Activated T-cell treated with anti-CD3 and anti-CD28 coated beads for 24 hours (primary cell): ENCODE measurements at places on chromosomes 5 and 9.

GRCh38 chr5:59565551-59565950 lies 328.0 kb downstream of the PDE4D start:
- no peak for DNase-seq

GRCh38 chr5:168217497-168217896 lies 73.9 kb upstream of the WWC1 start:
- DNase-seq, result no peak

GRCh38 chr9:109721001-109721400 lies 59.0 kb upstream of the PALM2AKAP2 start:
- DNase-seq, result no peak

GRCh38 chr9:27392451-27392850 lies 95.5 kb upstream of the EQTN start:
- DNase-seq, result no peak

- DNase-seq, result no peak
Observed at GRCh38 chr5:125890511-125890931, 532.7 kb upstream of the GRAMD2B start.

DNA sequence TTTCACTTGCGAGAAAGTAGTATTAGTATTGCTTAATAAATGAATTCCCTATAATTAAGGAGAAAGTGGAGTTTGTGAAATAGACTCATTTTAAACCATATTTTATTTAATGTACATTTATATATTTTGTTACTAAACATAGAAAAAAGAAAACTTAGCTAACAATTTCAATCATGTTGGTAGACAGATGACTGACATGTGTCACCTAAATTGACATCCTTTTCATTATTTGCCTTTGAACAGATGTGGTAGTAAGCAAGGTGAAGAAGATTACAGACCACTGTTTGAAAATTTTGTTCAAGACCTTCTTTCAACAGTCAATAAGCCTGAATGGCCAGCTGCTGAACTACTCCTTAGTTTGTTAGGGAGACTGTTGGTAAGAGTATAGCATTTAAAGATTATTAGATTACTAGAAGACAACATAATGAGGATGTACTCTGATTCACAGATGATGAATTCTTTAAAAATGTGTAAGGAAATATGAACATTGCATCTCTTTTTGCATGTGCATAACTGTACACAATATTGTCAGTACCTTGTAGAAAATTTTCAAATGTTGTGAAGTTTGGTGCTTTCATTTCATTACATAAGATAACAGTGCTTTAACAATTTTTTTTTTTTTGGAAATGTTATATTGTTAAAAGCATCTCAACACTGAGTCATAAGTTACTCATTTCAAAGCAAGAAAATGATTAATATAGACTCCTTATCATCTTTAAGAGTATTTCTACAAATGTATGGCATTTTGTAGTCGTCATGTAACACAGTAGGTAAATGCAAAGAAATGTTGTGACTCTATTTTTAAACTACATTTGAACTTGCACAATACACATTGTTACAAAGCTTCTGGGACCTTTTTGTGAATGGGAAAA lies 139.5 kb downstream of the NIPBL start:
- DNase-seq, result no peak
